Naive B cell (primary cell): ENCODE measurements at places on chromosomes 6 and 20.

- no peak overlapping the region for H3K27ac ChIP-seq
- H3K4me3 ChIP-seq, result no peak overlapping the region
- H3K4me1 ChIP-seq, result no peaks in the 10 kb centered on the region
- no peaks in the 10 kb centered on the region for H3K36me3 ChIP-seq
Observed at GRCh38 chr6:114739656-114740055, 396.8 kb upstream of the HS3ST5 start.

DNA sequence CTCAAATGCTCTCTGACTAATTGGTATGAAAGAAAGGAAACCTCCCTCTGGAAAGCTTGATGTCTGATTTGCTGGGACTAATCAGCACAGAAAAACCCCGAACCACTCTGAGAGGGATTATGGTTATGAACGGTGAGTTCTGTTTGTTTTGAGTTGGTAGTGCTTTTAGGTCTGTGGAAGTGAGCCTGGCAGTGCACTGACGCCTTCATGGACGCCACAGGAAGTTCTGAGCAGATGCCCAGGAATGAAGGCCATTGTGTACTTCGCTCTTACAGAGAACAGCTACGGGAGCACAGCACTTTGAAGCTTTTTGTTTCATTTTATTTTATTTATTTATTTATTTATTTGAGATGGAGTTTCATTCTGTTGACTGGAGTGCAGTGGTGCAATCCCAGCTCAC lies 754.1 kb downstream of the QKI start:
- no peaks in the 10 kb centered on the region for H3K27me3 ChIP-seq
- no peak overlapping the region for H3K27ac ChIP-seq
- H3K4me3 ChIP-seq, result no peak overlapping the region
- H3K36me3 ChIP-seq, result no peaks in the 10 kb centered on the region
- DNase-seq, result no peak

DNA sequence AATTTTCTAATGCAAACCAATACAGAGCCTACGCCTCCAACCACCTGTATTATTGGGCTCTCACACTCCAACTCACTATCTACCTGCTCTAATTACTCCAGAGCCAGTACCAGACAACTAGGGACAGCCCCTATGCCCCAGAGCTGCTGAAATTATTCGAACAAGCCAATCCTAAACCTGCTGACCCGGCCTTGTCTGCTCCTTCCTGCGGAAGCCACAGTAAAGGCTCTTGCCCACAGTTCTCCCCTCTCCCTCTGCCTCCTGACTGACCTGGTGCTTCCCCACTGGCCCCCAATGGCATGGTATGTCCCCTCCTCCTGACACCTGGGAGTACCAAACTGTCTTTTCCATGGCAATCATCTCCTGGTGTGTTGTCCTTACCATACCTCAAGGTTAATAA lies 4.1 kb upstream of the TOX2 start:
- DNase-seq, result no peak
- peaks cover 16% of the 10 kb centered on the region for H3K4me1 ChIP-seq
- H3K27me3 ChIP-seq, result peaks cover 38% of the 10 kb centered on the region
- no peak overlapping the region for H3K27ac ChIP-seq
- H3K36me3 ChIP-seq, result peaks cover 9% of the 10 kb centered on the region
- no peak overlapping the region for H3K4me3 ChIP-seq

DNA sequence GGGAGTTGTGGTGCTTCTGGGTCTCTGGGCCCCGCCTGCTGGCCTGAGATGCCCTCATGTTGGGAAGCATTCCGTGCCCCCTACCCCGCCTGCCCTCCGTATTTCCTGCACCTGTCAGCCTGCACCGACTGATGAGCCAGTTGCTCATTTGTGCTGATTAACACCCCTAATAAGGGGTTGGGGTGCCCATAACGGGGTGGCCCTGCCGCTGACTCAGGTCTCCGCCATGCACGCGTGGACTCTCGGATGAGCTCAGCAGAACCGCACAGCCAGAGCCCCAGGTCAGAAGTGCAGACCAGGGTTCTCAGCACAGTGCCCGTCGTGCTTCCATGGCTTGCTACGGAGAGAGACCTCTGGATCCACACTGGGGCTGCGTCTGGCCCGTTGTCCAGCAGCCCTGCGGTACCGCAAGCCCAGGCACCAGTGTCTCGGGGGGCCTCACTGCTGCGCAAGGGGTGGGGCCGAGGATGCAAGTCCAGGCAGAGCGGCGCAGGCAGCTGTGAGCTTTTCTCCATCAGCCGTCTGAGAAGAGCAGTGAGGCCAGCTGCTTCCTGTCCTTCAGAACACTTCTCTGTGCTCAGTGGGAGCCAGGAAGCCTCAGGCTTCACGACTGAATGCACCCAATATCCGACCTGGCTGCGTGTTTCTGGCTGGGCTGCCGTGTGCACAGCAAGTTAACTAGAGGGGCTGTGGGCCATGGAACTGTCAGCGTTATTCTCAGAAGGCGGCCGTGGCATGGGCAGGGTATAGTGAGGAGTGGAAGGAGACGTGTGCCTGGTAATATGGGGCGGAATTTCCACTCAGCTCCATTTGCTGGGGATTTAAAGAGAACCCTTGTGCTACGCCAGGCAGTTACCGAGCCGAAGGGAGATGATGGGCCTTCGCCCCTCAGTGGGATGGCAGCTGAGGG lies 18.6 kb downstream of the MTG2 start:
- H3K36me3 ChIP-seq, result peaks cover 8% of the 10 kb centered on the region
- no peak overlapping the region for H3K27ac ChIP-seq
- peaks cover 26% of the 10 kb centered on the region for H3K4me1 ChIP-seq
- no peaks in the 10 kb centered on the region for H3K27me3 ChIP-seq
- peak; percentile 24 for DNase-seq

- peak overlapping the region; percentile 92 for H3K27ac ChIP-seq
- no peaks in the 10 kb centered on the region for H3K27me3 ChIP-seq
- H3K4me3 ChIP-seq, result peak overlapping the region; percentile 75
- no peak for DNase-seq
- peaks cover 55% of the 10 kb centered on the region for H3K36me3 ChIP-seq
- H3K4me1 ChIP-seq, result peaks cover 44% of the 10 kb centered on the region
Observed at GRCh38 chr6:2890976-2891767, 11.9 kb downstream of the SERPINB9 start.

DNA sequence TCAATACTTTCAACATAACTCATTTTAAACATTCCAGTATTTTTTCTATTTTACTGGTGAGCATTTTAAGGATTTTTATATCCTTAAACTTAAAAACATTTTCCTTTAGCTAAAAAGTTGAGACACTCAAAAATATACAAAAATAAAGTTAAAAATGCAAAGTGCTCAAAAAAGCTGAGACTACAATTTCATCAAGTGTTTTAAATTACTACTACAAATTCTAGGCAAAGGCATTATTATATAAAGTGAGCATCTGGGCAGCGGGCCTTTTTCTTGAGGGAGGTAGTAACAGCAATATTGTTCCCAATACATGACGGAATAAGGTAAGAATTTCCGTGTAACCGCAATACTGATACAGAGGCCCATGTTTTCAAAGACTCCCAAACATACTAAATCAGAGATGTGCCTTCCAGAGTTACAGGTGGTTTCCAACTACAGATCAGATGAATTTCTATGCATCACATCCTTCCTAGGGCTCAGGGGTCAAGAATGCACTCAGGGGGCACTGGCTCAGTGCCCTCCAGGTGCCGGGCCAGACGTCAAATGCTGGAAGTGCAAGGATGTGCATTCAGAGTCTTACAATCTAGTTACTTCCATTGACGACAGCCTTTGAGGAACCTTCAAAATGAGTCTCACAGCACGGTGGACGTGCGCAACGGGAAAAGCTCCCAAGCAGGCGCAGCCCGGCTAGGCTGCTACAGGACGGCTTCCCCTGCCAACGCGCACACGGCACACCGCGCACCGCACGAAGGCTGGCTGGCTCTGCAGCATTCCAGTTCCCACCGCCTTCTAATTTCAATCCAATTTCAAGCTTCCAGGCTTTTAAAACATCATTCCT lies 1.7 kb downstream of the PHF10 start:
- DNase-seq, result peak; percentile 41
- peak overlapping the region; percentile 91 for H3K4me3 ChIP-seq
- no peaks in the 10 kb centered on the region for H3K27me3 ChIP-seq
- peaks cover 26% of the 10 kb centered on the region for H3K4me1 ChIP-seq
- no peaks in the 10 kb centered on the region for H3K36me3 ChIP-seq
- peak overlapping the region; percentile 99 for H3K27ac ChIP-seq

DNA sequence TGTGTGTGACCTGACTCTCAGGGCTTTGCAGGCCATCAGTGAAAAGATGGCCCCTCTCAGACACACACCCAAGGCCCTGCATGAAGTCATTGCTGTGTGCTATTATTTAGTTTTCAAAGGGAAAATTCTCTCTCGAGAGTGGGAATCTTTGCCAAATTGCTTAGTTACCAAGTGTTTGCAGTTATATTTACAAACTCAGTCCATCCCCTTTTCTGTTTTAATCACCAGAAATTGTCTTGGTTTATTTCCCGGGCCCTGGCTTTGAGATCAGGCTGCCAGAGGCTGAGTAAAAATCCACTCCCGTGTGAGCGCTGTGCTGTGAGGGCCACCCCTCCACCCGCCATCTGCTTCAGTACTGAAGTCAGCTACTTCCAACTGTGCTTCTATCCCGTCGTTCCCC lies 163.1 kb downstream of the SOD2 start:
- H3K4me1 ChIP-seq, result no peaks in the 10 kb centered on the region
- no peak overlapping the region for H3K4me3 ChIP-seq
- no peak overlapping the region for H3K27ac ChIP-seq
